ENCODE measurements at places on chromosomes 5 and 9. TPM values are rescaled to one million over a fixed set of nuclear protein-coding genes. Genes with fewer than 3 reads are reported as not detected.

GRCh38 chr5:58025809-58026208, 434.1 kb downstream of the PLK2 start:
- no peak for DNase-seq

GRCh38 chr5:132010989-132011621, 353 bp downstream of the ACSL6 start:
- DNase-seq, result no peak

FIBCD1 gene
- total RNA-seq, result 2.6 TPM

DNA sequence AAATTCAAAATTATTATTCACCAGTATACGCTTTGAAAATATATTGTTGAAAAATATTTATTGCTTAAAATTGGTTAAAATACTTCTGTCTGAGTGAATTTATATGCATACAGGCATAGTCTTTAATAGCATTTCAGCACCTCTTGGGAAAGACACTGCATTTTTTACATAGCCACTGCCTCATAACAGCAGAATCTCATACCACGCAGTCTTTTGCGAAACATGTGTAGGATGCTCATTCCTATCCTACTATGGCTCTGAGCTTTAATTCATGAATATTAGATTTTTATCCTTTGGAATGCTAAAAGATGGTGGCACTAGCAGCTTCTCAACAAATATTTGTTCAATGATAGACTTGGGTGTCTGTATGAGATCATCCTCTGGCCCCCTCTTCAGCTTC, 94.0 kb upstream of the SH3GL2 start:
- no peak for DNase-seq

GRCh38 chr9:16729651-16730050, 140.8 kb downstream of the BNC2 start:
- DNase-seq, result no peak

- no peak for DNase-seq
Observed at GRCh38 chr9:106701611-106702010, 161.4 kb upstream of the ZNF462 start.

GRCh38 chr5:75389430-75389829, 52.4 kb downstream of the HMGCR start:
- no peak for DNase-seq

DNA sequence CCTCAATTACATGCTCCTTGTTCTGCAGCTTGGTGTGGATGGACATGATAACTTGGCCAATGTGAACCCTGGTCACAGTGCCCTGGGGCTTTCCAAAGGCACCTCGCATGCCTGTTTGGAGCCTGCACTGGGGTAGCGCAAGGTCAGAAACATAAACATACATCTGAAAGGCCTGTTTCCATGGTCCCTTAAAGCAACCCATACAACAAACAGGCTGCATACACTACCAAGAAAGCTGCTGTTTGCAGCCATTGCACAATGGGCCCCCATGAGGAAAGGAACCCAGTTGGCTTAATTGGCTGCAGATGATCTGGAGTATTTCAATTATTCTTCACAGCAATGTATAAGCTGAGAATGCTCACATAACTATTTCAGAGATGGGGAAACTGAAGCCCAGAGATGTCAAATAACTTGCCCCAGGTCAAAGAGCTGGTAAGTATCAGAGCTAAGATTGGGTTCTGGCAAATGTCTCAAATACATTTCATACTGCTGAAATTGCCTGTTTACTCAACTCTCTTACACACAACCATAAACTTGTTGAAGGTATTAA, 233.9 kb downstream of the ASTN2 start:
- DNase-seq, result no peak

SH3RF2 gene
- total RNA-seq, result 61.5 TPM

FOXD4L4 gene
- not detected for total RNA-seq

- DNase-seq, result no peak
Observed at GRCh38 chr5:133461796-133462516, 150.4 kb downstream of the FSTL4 start.

ZBTB34 gene
- 7.7 TPM for total RNA-seq

DNA sequence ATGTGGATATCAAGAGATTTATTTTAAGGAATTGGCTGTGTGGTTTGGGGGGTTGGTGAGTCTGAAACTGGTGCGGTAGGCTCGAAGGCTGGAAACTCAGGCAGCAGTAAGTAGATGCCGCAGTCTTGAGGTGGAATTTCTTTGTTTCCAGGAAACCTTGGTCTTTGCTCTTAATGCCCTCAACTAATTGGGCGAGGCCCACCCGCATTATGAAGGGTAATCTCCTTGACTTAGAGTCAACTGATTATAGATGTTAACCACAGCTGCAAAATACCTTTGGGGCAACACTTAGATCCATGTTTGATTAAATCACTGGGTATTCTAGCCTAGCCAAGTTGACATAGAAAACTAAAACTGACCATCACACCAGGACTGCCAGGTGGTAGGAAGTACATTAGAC, 83.8 kb downstream of the ANKRD33B start:
- DNase-seq, result no peak

DNA sequence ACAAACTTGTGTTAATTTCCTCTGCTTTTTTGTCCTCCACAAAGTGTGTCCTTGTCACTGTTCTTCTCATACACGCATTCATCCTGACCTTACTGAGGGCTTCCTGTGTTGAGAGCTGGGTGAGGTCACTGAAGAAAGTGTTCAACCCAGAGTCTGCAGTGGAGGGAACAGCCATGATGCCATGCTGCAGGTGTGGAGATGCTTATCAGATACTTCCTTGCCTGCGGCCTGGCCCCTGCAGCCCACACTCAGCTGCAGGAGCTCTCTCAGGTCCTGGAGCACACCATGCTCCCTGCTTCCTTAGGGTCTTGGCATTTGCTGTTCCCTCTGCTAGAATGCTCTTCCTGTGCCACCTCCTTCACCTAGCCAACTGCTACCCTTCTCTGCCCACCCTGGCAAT, 108.1 kb upstream of the SPRY4 start:
- no peak for DNase-seq

DNA sequence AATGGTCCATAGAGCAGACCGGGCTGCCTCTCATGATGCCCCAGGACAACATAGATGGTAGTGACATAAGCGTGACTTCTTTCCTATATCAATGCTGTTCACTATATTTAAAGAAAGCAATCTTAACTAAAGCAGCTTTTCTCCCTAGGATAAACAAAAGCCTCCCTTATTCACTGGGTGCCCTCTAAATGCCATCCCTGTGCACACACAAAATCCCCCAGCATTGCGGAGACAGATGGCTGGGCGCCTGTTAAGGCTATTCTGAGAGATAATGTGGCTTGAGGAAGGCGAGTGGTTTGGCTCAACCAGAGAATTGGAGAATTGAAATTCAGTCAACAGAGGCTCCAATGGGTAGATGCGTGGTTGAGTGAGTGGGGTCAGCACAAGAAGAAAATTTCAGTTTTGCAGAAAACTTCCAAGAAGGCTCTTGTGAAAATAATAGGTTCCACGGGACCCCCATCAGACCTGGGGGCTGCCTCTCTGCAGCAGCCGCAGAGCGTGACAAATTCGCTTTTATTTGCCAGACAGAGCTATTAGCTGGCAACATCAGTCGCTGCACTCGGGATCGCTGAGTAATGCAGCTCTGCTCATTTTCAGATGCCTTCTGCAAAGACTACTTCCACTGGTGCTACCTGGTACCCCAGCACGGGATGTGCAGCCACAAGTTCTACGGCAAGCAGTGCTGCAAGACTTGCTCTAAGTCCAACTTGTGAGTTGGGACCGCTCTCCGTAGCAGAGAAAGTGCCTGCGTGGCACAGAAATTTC, 103.9 kb upstream of the ICE1 start:
- DNase-seq, result no peak

PTBP3 gene
- 69.3 TPM for total RNA-seq

- no peak for DNase-seq
Observed at GRCh38 chr5:28408186-28408585, 1369.8 kb upstream of the CDH9 start.

DNA sequence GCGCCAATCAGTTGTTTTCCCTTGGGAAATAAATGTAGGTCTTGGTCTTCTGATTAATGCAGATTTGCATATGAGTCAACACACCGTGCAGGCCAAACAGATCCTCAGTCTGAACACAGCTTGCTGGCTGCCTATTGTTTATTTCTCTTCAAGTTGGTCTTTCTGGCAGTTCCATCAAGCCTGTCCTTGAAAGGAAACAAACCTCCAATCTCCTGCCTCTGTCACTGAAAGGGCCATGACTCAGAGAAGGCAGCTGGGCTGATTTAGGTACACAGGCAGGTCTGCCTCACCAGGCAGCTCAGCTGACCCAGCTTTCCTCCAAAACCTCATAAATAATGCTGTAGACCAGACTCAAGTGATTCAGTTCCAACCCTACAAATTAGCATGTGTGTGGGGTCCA, 175.9 kb downstream of the MAN2A1 start:
- no peak for DNase-seq

FASTKD3 gene
- 9.5 TPM for total RNA-seq

DNA sequence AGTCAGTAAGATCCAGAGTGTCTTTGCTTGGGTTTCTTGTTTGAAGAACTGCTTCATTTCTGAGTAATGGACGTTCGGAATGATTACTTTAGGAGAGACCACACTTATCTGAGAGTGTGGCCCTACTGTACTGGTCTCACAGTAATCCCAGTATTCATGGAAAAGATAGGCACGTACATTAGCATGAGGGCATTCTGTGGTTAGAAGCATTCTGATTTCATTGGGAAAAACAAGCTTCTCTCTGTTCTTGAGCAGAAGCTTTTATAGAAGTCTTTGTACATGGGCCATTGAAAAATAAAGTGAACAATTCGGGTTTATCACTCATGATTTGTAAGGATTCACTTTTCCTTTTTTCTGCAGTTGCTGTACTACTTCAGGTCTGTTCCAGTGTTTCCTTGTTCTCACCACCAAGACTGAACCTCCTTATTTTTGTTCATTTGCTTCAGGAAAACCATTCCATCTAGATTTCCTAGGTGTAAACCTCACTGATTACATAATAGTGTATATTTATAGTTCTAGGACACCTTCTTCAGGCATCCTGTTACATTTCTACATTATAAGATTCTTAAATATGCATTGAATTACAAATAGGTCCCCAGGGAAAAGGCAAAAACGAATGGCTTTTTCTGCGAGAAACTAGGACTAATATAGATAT, 10.1 kb downstream of the TGFBR1 start:
- no peak for DNase-seq

GRCh38 chr9:21993893-21994555, at the start of gene CDKN2A:
CDKN2A (minus strand) TSS chr9:21994392.
- peak; percentile 49 for DNase-seq

DNA sequence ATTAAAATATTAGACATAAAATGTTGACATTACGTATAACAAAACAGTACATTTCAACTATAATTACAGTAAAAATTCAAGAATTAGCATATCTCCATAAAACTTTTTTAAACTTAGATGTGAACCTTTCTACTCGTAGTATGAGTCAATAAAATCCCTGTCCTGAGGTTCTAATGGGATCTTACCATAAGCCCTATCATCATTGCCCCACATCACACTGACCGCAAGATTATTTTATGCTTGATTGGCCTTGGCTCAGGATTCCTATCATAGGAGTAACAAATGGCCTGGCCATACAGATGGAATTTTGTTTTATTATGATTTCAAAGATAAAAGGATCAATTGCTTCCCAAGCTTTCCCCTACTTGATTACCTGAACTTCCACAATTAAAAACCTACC, 238.3 kb downstream of the MEF2C start:
- DNase-seq, result no peak

SHOC1 gene
- not detected for total RNA-seq

- DNase-seq, result no peak
Observed at GRCh38 chr5:71651579-71651978, 64.4 kb downstream of the MCCC2 start.

DNA sequence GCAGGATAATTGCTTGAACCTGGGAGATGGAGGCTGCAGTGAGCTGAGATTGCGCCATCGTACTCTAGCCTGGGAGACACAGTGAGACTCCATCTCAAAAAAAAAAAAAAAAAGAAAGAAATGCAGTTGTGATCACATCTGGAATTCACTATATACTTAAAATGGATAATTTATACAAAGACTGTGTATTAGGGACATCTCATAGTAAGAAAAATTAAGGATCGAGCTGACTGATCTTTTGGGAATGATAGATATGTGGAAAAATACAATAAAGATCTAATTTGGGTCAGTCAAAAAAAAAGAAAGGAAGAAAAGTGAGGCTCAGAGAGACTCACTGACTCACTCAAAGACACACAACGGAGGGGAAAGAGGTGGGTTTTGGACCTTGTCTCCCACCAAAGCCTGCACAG, 73.2 kb upstream of the STXBP1 start:
- DNase-seq, result no peak

SH3GL2 gene
- 0.38 TPM for total RNA-seq

DNA sequence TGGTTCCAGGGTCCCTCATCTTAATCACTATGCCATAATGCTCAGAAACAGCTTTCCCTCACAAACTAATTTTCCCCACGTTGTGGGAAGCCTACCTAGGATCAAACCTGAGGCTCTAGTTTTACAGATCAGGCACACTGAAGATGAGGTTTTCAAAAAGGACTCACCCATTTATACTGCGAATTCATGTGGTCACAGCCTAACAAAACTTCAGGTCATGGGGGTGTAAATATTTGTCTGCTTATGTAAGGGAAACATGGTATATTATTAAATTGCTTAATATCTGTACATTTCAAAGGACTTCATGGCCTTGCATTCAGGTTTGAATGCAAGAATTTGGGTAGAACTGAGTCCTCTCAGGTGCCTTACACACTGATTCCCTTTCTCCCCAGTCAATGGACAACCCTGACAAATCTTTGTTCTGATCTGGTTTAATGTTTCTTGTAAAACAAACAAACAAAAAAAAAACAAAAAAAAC, 12.1 kb downstream of the ZFAND5 start:
- no peak for DNase-seq

- DNase-seq, result no peak
Observed at GRCh38 chr5:61280205-61280604, 51.9 kb upstream of the ZSWIM6 start.

TEK gene
- total RNA-seq, result 7.2 TPM

GABRP gene
- 0.09 TPM for total RNA-seq

LHX6 gene
- total RNA-seq, result 2.3 TPM
